ENCODE measurements at places on chromosomes 2 and 18.

DNA sequence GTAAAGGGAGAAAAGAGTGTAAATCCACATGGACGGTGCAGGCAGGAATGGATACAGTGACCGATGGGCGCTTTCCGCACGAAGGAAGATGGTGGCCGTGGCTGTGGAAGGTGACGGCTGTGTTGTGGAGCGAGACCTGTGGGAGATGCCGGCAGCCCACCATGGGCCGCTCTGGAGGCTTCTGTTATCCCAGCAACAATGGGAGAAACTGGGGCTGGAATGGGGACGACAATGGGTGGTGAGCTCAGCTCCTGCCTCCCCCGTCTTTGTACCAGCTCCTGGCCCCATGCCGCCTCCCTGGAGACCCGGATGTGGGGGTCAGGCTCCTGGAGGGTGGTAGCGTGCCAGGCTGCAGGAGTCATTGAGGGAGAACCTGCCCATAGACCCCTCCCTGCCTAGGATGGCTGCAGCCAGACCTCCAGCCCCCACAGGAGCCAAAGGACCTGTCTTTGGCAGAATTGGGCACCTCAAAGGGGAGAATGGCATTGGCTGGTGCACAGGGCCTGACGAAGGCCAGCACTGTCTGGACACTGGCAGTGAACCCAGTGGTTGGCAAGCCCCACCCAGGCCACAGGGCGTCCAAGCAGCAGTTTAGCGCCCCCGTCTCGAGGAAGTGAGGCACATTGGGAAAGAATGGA lies 72.6 kb downstream of the SLC66A2 start:
- DNase-seq: no peak

GRCh38 chr2:201855356-201855755 lies 49.0 kb downstream of the CDK15 start:
- DNase-seq: no peak

DNA sequence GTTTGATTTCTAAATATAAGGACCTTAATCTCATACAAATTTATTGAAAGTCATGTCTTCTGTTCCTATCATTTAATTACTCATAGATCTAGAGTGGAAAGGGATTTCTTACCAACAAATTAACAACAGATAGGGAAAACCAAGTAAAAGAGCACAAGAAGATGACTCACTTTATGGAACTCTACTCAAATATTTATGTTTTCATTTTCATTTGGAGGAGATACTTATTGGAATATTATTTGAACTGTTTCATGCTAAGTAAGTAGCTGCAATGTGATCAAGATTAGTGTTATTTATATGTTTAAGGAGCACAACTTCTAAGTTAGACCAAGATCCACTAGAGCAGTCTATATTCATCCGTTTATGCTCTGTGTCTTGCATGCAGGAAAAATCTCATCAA lies 1.3 kb downstream of the NT5C1B start:
- no peak for DNase-seq

- no peak for DNase-seq
Measured at GRCh38 chr2:65728477-65729180, 296.2 kb upstream of the SPRED2 start.

DNA sequence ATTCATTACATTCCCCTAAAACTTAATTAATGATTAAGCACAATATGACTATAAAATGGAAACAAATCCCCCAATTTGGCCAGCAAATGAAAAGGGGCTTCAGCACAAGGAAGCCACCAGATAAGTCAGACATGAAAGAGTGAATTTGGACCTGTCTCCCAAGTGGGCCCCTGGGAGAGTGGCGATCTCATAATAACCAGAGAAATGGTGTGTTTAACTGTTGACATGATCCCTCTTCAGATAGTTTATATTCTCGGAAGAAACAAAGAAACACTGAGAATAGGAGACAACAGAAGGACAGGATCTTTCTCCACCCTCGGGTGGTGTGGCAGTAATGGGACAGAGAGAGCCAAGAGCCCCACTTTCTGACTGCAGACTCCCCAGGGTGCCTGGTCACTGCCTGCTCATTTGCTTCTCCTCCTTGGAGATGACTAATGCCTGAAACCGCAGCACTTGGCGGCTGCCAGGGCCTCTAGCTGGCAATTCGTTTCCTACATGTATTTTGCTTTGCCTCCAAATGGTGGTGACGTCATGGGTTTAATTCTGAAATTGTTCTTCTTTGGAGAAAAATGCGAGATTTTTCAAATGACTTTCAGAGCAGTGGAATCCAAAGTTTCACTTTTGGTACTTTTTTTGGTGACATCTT lies 46.4 kb upstream of the SPP2 start:
- no peak for DNase-seq

GRCh38 chr2:47784352-47784851 lies 1.5 kb downstream of the MSH6 start:
- DNase-seq: no peak

GRCh38 chr2:212911011-212911410 lies 240.4 kb downstream of the IKZF2 start:
- DNase-seq: no peak

DNA sequence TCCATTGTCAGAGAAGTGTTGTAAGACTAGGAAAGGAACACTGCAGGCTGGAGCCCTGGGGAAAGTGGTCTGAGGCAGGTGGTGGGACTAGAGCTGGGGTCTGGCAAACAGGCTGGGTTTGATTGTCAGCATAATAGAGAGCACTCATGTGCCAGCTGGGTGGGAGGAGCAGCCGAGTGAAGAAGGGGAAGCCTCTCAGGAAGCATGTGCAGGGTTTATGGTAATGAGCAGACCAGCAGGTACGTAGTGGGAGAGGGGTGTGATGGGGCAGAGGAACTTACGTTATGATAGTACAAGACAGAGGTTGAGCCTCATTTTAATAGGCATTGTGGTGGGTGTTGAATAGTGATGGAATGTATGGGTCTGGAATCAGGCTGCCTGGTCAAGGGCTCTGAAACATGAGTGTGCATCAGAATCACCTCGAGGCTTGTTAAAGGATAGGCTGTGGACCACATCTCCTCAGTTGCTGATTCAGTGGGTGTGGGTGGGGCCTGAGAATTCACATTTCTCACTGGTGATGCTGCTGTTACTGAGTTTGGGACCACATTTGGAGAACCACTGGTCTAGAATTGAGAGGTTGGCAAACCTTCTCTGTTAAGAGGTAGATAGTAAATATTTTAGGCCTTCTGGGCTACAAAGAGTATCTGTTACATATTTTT lies 1.7 kb upstream of the MGAT5 start:
- DNase-seq: peak; percentile 51

DNA sequence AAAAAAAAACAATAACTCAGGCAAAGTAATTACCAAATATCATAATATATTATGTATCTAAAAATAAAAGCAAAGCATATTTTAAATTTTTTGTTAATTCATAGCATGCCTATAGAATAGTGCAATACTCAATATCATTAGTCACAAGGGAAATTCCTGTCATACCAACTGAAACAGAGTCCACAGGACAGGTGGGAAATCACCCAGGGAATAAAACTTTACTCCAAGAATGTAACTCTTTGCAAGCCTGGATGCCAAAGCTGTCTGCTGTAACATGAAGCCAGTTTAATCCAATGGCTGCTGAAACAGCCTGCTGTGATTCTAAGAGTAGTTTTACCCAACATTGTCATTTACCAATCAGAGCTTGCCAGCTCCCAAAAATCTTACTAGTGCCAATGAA lies 40.0 kb upstream of the SULT1C3 start:
- DNase-seq: no peak

GRCh38 chr2:71614976-71615766 lies 161.8 kb downstream of the DYSF start:
- no peak for DNase-seq

- no peak for DNase-seq
Measured at GRCh38 chr2:178136321-178137025, 24.2 kb downstream of the RBM45 start.

DNA sequence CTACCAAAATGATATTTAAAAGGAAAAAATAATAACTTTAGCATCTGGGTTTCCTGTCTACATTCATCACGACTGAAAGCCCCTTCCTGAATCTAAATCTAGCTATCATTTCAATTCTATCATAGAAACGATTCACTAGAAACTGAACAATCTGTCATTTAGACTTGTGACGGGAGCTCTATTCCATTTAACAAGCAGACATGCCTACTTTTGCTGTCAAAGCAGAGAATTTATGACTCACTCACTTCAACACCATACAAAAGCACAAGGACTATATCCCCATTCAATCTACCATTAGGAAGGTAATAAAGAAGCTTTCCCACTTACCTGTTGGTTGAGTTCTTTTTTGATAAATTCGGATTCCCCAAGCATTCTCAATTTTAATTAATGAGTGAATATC lies 1072.3 kb downstream of the LRP1B start:
- DNase-seq: no peak
